GM12878 (cell line): ENCODE measurements at places on chromosomes 12 and 14.

DNA sequence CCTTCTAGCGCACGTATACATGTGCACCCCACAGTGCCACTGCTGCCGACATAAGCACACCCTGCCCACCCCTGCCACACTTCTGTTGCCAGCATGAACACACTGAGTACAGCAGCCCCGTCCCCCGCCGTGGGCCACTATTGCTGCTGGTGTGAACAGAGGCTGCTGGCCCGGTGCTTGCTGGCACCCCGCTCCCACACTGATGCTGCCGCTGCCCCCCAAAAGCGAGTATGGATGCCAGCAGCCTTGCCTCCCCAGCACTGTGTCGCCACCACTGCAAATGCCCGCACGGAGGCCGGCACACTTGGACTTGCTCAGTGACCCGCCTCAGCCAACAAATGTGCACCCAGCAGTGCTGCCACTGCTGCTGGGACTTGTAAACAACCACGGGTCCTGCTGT lies 872.4 kb upstream of the ATXN7L3B start:
- no peak overlapping the region for H3K27ac ChIP-seq
- H3K4me3 ChIP-seq, result no peak overlapping the region
- DNase-seq, result no peak
- no peaks in the 10 kb centered on the region for H3K36me3 ChIP-seq

DNA sequence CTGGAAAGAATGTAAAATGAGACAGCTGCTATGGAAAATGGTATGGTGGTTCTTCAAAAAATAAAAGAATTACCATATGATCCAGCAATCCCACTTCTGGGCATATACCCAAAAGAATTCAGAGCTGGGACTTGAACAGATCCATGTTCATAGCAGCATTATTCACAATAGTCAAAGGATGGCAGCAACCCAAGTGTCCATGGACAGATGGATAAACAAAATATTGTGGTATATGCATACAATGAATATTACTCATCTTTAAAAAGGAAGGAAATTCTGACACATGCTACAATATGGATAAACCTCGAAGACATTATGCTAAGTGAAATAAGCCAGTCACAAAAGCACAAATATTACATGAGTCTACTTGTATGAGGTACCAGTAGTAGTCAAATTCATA lies 9.1 kb downstream of the RAB2B start:
- no peaks in the 10 kb centered on the region for H3K4me1 ChIP-seq
- no peak for DNase-seq
- no peaks in the 10 kb centered on the region; the same call in 1 of the 2 replicates for H3K36me3 ChIP-seq

GRCh38 chr14:103908580-103908979 lies 19.7 kb upstream of the TDRD9 start:
- H3K36me3 ChIP-seq, result peaks cover 1% of the 10 kb centered on the region
- no peak overlapping the region for H3K4me3 ChIP-seq
- H3K4me1 ChIP-seq, result no peaks in the 10 kb centered on the region
- H3K27me3 ChIP-seq, result no peaks in the 10 kb centered on the region

- DNase-seq, result no peak
- no peaks in the 10 kb centered on the region for H3K4me1 ChIP-seq
- H3K4me3 ChIP-seq, result no peak overlapping the region
- H3K36me3 ChIP-seq, result peaks cover 2% of the 10 kb centered on the region; the same call in 1 of the 2 replicates
- no peak overlapping the region for H3K27ac ChIP-seq
Measured at GRCh38 chr12:104620837-104621531, 164.2 kb downstream of the CHST11 start.

DNA sequence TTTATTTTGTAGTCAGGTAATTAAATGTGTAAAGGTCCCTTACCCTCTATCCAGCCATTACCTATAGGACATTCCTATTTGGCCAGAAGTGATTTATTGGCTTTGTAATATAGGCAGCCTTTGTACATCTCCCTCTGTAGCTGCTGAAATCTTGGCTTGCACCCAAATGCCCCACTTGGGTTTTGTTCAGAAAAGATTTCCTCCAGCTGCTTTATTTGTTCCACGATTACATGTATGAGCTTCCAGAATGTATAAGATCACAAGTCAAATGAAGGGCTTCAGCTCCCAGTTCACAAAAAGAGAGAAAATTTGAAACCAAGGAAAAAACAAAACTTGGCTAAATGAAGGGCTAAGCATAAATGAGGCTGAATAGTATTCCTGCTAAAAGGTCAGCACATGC lies 103.4 kb downstream of the EFCAB11 start:
- no peak overlapping the region for H3K27ac ChIP-seq
- no peaks in the 10 kb centered on the region for H3K27me3 ChIP-seq
- no peak for DNase-seq
- H3K4me3 ChIP-seq, result no peak overlapping the region
- H3K4me1 ChIP-seq, result no peaks in the 10 kb centered on the region
- H3K36me3 ChIP-seq, result no peaks in the 10 kb centered on the region

DNA sequence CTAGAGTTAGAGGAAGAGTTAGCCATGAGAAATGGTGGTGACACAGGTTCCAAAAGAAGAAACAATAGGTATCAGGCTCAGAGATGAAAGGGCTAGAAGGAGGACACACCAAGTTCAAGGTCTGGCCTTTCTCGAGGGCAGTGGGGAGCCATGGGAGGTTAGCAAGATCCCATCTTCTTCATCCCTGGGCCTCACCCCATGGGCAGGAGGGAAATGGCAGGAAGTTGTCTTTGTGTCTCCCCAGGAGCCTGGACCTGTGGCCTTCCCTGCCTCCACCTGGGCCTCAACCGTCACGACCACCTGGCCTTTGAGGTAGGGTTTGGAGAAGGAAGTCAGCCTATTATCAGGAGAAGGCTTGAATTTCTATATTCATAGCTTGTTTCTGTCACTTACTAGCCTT lies 5.8 kb upstream of the AQP2 start:
- H3K4me1 ChIP-seq, result no peaks in the 10 kb centered on the region
- H3K36me3 ChIP-seq, result no peaks in the 10 kb centered on the region
- DNase-seq, result no peak
- no peak overlapping the region for H3K4me3 ChIP-seq
- no peaks in the 10 kb centered on the region; the same call in 1 of the 2 replicates for H3K27me3 ChIP-seq
- H3K27ac ChIP-seq, result no peak overlapping the region

GRCh38 chr14:21227981-21228380 lies 41.3 kb downstream of the HNRNPC start:
- H3K36me3 ChIP-seq, result peaks cover 67% of the 10 kb centered on the region
- H3K4me3 ChIP-seq, result no peak overlapping the region
- H3K27ac ChIP-seq, result no peak overlapping the region
- H3K27me3 ChIP-seq, result no peaks in the 10 kb centered on the region

DNA sequence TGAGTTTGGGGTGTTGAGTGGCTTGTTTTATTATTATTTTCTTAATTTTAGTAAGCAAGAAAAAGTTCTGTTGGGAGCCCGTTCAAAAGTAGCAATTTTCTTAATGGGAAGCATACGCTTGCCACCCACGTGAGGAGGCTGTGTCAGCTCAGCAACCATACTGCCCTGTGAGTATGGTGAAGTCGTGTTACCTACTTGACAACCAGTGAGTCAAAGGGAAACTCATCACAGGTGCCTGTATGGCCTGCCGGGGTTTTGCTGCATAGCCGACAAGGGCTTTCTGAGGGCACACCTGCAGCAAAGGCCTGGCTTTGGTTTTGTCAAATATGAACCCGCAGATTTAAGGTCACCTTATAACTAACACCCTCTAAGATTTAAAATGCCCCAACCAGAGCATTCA lies 31.1 kb downstream of the PITPNM2 start:
- DNase-seq, result peak; percentile 57
- H3K27me3 ChIP-seq, result no peaks in the 10 kb centered on the region
- H3K4me1 ChIP-seq, result peaks cover 26% of the 10 kb centered on the region
- no peak overlapping the region for H3K4me3 ChIP-seq
- no peaks in the 10 kb centered on the region for H3K36me3 ChIP-seq

GRCh38 chr12:110741341-110742095 lies 1.2 kb downstream of the PPP1CC start:
- H3K4me3 ChIP-seq, result peak overlapping the region; percentile 85
- peak overlapping the region; percentile 63 for H3K27ac ChIP-seq
- peaks cover 9% of the 10 kb centered on the region; the same call in 1 of the 2 replicates for H3K4me1 ChIP-seq

DNA sequence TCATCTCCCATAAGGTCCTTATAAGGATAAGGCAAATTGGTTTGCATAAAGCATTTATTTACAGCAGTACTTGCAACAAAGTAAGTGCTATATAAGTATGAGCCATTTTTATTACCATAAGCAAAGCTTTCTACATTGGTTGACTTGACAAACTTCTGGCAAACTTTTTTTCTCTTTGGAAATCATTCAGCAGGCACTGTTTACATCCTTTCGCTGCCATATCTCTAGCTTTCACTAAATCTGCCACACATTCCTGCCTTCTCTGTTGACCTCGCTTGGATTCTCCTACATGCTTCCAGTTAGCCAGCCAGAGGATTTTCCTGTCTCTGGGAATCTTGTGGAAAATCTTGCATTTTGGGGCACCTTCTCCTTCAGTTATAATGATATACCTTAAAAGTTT lies 21.8 kb upstream of the HDAC7 start:
- DNase-seq, result no peak
- no peak overlapping the region for H3K4me3 ChIP-seq
- no peaks in the 10 kb centered on the region; the same call in 1 of the 2 replicates for H3K27me3 ChIP-seq
- no peak overlapping the region for H3K27ac ChIP-seq
- H3K36me3 ChIP-seq, result no peaks in the 10 kb centered on the region
- peaks cover 9% of the 10 kb centered on the region for H3K4me1 ChIP-seq

DNA sequence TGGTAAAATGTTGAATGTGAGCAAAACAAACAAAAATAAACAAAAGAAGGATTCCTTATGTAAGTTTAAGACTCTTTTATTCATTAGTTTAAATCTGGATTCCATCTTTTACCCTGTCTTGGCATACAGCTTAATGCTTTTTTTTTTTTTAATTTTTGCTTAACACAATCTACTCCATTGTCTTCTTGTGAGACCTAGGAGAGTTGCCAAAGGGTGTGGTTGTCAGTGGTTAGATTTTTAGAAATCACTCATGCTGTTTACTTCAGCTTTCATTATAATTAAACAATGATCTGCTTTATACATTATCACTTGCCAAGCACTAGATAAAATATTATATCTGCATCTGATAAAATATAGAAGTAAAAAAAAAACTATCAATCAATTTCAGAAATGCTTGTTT lies 77.7 kb upstream of the KITLG start:
- no peaks in the 10 kb centered on the region for H3K36me3 ChIP-seq
- H3K4me1 ChIP-seq, result no peaks in the 10 kb centered on the region
- H3K4me3 ChIP-seq, result no peak overlapping the region
- H3K27ac ChIP-seq, result no peak overlapping the region
- no peaks in the 10 kb centered on the region for H3K27me3 ChIP-seq

DNA sequence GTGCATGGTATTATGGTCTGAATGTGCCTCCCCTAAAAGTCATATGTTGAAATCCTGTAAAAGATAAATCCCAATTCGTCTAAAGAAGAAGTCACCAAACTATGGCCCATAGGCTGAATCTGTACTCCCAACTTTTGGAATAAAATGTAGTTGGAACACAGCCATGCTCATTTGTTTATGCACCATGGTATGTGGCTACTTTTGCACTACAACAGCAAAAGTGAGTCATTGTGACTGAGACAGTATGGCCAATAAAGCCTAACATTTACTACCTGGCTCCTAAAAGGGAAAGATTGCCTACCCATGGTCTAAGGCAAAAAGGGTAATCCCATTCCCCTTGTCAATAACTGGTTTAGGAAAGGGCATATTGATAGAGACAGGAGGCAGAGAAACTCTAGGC lies 101.8 kb downstream of the LRIG3 start:
- no peaks in the 10 kb centered on the region for H3K36me3 ChIP-seq
- no peaks in the 10 kb centered on the region for H3K4me1 ChIP-seq
- no peak for DNase-seq
- no peak overlapping the region for H3K4me3 ChIP-seq
- H3K27ac ChIP-seq, result no peak overlapping the region

DNA sequence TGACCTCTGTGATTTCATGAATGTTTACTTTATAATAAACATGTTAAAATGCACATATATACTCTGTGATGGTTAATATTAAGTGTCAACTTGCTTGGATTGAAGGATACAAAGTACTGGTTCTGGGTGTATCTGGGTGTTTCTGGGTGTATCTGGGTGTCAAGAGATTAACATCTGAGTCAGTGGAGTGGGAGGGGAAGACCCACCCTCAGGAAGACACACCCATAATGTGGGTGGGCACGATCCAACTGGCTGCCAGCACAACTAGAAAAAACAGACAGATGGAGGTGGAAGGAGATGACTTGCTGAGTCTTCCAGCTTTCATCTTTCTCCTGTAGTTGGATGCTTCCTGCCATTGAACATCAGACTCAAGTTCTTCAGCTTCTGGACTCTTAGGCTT lies 11.9 kb downstream of the NUP37 start:
- H3K4me3 ChIP-seq, result no peak overlapping the region
- H3K27ac ChIP-seq, result no peak overlapping the region
- no peaks in the 10 kb centered on the region for H3K27me3 ChIP-seq
- H3K4me1 ChIP-seq, result no peaks in the 10 kb centered on the region
- no peak for DNase-seq

DNA sequence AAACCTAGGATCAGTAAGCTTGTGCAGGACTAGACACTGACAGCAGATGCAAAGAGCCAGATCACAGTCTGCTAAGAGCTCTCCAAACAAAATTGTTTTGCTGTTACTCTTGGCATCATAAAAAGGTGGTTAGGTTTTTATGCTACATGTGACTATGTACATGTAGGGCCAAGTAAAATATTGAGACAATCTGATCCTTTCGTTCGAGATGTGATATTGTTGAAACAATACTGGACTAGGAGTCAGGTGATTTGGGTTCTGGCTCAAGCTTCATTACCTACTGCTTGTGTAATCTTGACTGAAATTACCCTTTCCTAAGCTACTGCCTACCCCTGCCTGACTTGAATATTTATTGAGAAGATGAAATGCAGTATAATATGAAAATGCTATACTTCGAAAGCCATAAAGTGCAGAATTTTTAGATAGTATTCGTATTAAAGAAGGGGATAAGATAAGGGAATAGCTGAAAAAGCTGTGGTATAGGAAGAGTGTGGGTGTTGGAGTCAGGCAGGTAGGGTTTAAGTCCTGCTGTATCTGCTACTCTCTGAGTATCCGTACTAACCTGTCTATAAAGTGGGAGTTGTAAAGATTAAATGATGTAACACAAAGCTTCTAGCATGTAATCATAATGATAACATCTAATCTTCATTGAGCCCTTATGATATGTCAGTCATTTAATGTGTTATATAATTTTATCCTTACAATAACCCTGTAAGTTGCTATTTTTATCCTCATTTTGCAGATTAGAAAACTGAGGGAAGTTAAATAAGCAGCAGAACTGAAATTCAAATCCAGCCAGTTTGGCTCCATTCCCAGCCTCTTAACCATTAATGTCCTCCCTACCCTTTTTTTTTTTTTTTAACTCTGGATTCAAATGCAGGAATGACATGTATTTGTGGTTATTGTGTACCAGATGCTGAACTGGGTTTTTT lies 38.6 kb upstream of the ATF1 start:
- peaks cover 21% of the 10 kb centered on the region for H3K36me3 ChIP-seq
- no peak overlapping the region for H3K27ac ChIP-seq
- H3K4me1 ChIP-seq, result no peaks in the 10 kb centered on the region
- H3K4me3 ChIP-seq, result no peak overlapping the region
- DNase-seq, result no peak

DNA sequence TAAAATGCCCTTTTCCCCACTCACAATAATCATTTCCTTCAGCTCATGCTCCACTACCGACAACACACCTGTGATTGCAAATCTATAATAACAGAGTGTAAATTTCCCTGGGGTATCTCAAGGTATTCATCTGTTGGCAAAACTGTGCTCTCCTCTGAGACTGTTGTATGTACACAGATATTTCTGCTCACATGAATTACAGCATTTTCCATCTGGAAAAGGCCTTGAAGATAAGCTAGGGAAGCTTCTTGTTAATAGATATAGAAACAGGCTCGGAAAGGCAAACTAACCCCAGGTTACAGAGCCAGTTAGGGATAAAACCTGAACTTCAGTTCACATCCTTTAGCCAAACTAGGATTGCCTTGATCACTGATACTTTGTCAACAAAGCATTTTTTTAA lies 210.4 kb upstream of the KRR1 start:
- no peaks in the 10 kb centered on the region for H3K4me1 ChIP-seq
- H3K27ac ChIP-seq, result no peak overlapping the region
- no peak for DNase-seq
